Breast epithelium (tissue), 4 donors: ENCODE measurements at places on chromosomes 1 and 21.
A peak's percentile ranks its signal among the peaks of the same experiment; 100 is the strongest.

GRCh38 chr1:155081472-155082300 is 3.0 kb downstream of the EFNA3 start:
- peak overlapping the region; percentile 82 for H3K4me3 ChIP-seq
- no peak for DNase-seq
- peaks cover 45% of the 10 kb centered on the region for H3K4me1 ChIP-seq
- H3K27me3 ChIP-seq = peaks cover 26% of the 10 kb centered on the region
- peak overlapping the region; percentile 98 for H3K27ac ChIP-seq
- H3K36me3 ChIP-seq = no peaks in the 10 kb centered on the region

DNA sequence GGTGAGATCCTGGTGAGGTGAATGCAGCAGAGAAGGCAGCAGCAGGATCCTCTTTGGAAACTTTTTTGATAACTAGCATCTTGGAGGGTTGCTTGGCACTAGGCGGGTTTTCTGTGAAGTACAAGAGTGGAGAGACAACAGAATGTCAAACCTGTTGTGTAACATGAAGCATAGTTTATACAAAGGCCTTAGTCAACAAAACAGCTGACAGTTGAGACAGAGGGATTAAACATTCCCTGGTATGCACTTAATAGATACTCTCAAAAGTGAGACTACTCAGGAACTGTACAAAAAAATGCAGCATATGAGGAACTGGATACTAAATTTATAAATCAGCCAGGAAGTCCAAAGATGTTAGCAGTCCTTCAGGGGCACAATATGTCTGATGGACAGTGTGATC is 16.4 kb upstream of the CCDC17 start:
- no peak overlapping the region for H3K27ac ChIP-seq
- no peaks in the 10 kb centered on the region for H3K36me3 ChIP-seq
- H3K4me3 ChIP-seq = no peak overlapping the region
- no peak for DNase-seq
- H3K27me3 ChIP-seq = no peaks in the 10 kb centered on the region

GRCh38 chr1:150548632-150549495 is at the start of gene ADAMTSL4:
TSS of gene ADAMTSL4 (plus strand) at chr1:150549408. CDS start at chr1:150552289, 2,881 bp downstream.
- H3K27me3 ChIP-seq = no peaks in the 10 kb centered on the region
- peaks cover 12% of the 10 kb centered on the region for H3K4me1 ChIP-seq
- no peaks in the 10 kb centered on the region for H3K36me3 ChIP-seq

- peaks cover 10% of the 10 kb centered on the region for H3K4me1 ChIP-seq
- no peak overlapping the region for H3K4me3 ChIP-seq
- no peaks in the 10 kb centered on the region for H3K27me3 ChIP-seq
These were observed 10.0 kb downstream of the SCNN1D start for GRCh38 chr1:1290238-1290731.

DNA sequence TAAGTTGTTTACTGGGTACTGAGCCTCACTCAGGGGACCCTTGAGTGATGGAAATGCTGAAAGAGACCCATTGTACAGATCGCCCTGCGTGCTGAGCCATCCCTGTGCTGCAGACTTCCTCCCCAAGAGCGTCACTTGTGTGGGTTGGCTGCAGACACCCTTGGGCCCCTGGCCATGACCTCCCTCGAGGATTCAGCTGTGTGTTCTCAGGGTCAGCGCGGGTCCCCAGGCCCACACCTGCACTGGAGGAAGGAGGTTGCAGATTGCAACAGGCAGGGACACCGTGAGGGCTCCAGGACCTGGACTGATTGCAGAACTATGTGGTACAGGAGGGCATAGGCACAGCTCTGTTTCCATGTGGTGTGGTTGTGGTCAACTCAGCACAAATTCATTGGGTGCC is 4.4 kb downstream of the SNAP47 start:
- no peaks in the 10 kb centered on the region for H3K27me3 ChIP-seq
- H3K36me3 ChIP-seq = no peaks in the 10 kb centered on the region
- H3K27ac ChIP-seq = no peak overlapping the region
- no peaks in the 10 kb centered on the region for H3K4me1 ChIP-seq

GRCh38 chr1:228668553-228669241 is 66.6 kb upstream of the RHOU start:
- no peaks in the 10 kb centered on the region for H3K27me3 ChIP-seq
- DNase-seq = no peak
- no peak overlapping the region for H3K4me3 ChIP-seq
- H3K4me1 ChIP-seq = no peaks in the 10 kb centered on the region
- no peaks in the 10 kb centered on the region for H3K36me3 ChIP-seq

- no peak overlapping the region for H3K4me3 ChIP-seq
- H3K4me1 ChIP-seq = no peaks in the 10 kb centered on the region
- peak overlapping the region; percentile 58 for H3K27ac ChIP-seq
- no peaks in the 10 kb centered on the region for H3K27me3 ChIP-seq
- H3K36me3 ChIP-seq = no peaks in the 10 kb centered on the region
These were observed 12.2 kb downstream of the ADAMTS5 start for GRCh38 chr21:26954662-26955121.

- no peak overlapping the region for H3K27ac ChIP-seq
- no peaks in the 10 kb centered on the region for H3K36me3 ChIP-seq
- H3K27me3 ChIP-seq = no peaks in the 10 kb centered on the region
- H3K4me1 ChIP-seq = no peaks in the 10 kb centered on the region
- DNase-seq = no peak
- H3K4me3 ChIP-seq = no peak overlapping the region
These were observed 50.2 kb upstream of the BCL9 start for GRCh38 chr1:147491098-147491497.

- H3K27me3 ChIP-seq = no peaks in the 10 kb centered on the region
- DNase-seq = no peak
- H3K36me3 ChIP-seq = no peaks in the 10 kb centered on the region
- H3K4me1 ChIP-seq = peaks cover 3% of the 10 kb centered on the region
These were observed 138.5 kb downstream of the CLIC6 start for GRCh38 chr21:34807146-34807880.

GRCh38 chr1:101089613-101090338 is 64.2 kb upstream of the DPH5 start:
- no peak overlapping the region for H3K4me3 ChIP-seq
- DNase-seq = no peak
- H3K27me3 ChIP-seq = no peaks in the 10 kb centered on the region

DNA sequence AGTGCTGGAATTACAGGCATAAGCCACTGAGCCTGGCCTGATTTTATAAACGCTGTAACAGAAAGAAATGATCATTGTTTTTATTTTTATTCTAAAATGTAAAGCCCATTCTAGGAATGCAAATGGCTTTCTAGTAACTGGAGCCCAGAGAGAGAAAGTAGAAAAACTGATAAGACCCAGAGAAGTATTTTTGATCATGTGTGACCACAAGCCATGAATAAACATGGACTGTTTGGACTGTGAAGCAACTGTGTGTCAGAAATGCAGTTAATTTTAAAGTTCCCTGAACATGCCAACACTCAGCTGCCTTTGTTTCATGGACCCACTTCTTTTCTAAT is 39.7 kb downstream of the EIF2B3 start:
- H3K27me3 ChIP-seq = no peaks in the 10 kb centered on the region
- no peak overlapping the region for H3K4me3 ChIP-seq
- H3K4me1 ChIP-seq = no peaks in the 10 kb centered on the region
- peak overlapping the region; percentile 64 for H3K27ac ChIP-seq
- H3K36me3 ChIP-seq = no peaks in the 10 kb centered on the region

DNA sequence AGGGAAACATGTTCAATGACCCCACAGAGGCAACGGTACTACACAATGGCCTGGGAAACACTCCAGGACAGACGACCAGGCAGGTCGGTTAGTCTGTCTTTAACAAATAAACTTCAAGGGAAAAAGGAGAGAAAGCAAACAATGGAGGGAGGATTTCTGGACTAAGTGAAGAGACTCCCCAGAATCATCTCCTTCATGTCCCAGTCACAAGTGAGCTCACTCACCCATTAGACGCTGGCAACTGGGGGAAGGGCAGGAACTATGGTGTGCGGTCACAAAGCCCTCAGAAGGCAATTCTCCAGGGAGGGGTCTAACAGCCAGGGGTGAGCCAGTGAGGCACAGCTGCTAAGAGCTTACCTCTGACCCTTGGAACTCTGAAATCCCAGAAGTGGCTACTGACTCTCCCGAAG is 55.7 kb upstream of the NADK start:
- no peaks in the 10 kb centered on the region for H3K4me1 ChIP-seq
- no peaks in the 10 kb centered on the region for H3K27me3 ChIP-seq
- DNase-seq = no peak
- H3K36me3 ChIP-seq = no peaks in the 10 kb centered on the region

DNA sequence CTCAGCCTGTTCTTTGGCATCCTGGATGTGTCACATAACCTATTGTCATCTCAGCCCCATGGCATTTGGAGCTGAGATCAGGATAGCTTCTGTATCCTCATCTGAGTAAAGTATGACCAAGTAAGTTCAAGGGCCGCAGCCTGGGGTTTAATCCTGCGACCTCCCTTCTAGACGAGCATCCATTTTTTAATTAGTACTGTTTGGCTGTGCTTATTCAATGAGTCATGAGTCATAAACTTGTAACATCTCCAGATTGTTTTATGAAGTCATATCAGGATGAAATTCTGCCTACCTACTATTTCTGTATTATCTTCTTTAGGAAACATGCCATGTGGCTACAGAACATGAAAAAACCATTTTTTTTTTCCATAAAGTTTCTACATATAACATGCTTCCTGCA is 119.1 kb downstream of the ERG start:
- no peak overlapping the region for H3K4me3 ChIP-seq
- H3K4me1 ChIP-seq = no peaks in the 10 kb centered on the region
- no peak overlapping the region for H3K27ac ChIP-seq
- no peaks in the 10 kb centered on the region for H3K27me3 ChIP-seq
- DNase-seq = no peak

GRCh38 chr21:33317145-33317544 is 7.6 kb upstream of the IFNAR1 start:
- no peak for DNase-seq
- H3K4me1 ChIP-seq = no peaks in the 10 kb centered on the region
- H3K4me3 ChIP-seq = no peak overlapping the region
- H3K36me3 ChIP-seq = no peaks in the 10 kb centered on the region
- no peak overlapping the region for H3K27ac ChIP-seq
- H3K27me3 ChIP-seq = no peaks in the 10 kb centered on the region

DNA sequence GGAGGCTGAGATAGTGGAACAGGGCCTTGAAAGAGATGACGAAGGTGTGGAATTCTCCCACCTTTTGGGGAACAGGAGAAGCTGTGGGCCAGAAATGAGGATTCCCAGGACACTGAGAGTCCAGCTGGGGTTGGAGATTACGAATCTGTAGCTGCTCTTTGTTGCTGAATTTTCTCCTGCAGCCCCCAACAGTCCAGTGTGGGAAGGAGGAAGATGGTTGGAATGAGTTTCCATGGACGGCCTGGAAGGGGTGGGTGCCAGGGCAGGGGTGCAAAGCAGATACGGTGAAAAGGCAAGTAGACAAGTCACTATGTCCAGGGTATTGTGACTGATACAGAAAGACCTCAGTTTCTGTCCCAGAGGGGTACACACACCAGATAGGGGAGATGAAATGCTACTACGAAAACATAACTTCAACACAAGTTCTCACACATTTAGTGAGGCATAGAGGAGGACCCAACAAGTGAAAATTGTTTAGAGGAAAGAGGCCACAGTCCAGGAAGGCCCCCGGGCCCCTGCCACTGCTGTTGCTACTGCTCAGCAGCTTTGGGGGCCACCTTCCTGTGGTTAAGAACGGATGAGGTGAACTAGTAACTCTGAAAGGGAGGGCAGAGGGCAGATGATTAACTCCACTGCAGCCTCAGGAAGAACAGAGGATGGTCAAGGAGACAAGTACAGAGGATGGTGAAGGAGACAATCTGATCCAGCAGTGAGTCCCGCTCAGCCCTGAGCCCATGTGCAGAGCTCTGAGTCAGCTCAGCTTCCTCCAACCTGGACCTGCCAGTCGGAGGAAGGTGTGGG is 7.3 kb downstream of the CD244 start:
- DNase-seq = no peak
- H3K36me3 ChIP-seq = no peaks in the 10 kb centered on the region
- H3K27ac ChIP-seq = no peak overlapping the region
- H3K4me3 ChIP-seq = no peak overlapping the region
- no peaks in the 10 kb centered on the region for H3K4me1 ChIP-seq
- H3K27me3 ChIP-seq = no peaks in the 10 kb centered on the region

DNA sequence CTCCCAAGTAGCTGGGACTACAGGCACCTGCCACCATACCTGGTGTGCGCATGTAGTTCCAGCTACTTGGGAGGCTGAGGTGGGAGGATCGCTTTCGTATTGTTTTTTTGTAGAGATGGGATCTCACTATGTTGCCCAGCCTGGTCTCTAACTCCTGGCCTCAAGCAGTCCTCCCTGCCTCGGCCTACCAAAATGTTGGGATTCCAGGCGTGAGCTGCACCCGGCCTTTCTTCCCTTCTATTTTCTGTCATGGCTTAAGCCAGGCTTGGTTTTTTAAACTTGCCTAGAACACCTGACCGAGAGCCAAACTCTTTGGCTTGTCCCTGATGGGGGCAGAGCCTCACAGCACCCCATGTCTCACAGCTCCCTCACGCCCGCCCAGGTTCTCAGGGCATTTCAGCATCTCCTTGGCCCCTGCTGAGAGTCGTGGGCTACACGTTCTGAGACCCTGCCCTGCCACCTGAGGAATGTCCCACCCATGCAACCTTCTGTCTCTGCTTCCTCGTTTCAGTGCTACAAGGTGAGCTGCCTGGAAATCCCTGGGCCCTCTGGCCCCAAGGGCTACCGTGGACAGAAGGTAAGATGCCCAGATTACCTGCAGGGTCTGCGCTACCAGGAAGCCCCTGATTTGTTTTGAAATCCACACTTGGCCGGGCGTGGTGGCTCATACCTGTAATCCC is 15.7 kb downstream of the COL6A2 start:
- no peaks in the 10 kb centered on the region for H3K27me3 ChIP-seq
- no peak overlapping the region for H3K4me3 ChIP-seq
- H3K4me1 ChIP-seq = no peaks in the 10 kb centered on the region

DNA sequence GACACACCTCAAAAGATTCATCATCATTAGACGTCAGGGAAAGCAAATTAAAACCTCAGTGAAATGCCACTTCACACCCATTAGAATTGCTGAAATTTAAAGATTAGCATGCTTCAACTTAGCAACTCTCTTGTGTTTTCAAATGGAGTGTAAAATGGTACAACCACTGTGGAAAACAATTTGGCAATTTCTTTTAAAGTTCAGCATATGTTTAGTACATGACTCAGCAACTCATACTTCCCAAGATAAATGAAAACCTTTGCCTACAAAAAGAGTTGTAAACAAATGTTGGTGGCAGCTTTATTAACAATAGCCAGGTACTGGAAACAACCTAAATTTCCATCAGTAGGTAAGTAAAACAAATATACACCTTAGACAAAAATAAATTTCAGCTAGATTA is 42.7 kb downstream of the ST3GAL3 start:
- H3K27me3 ChIP-seq = no peaks in the 10 kb centered on the region
- no peak overlapping the region for H3K27ac ChIP-seq
- no peak for DNase-seq
- no peaks in the 10 kb centered on the region for H3K36me3 ChIP-seq
- H3K4me1 ChIP-seq = no peaks in the 10 kb centered on the region

GRCh38 chr1:221169447-221169889 is 290.2 kb downstream of the HLX start:
- no peaks in the 10 kb centered on the region for H3K4me1 ChIP-seq
- H3K27me3 ChIP-seq = no peaks in the 10 kb centered on the region
- no peaks in the 10 kb centered on the region for H3K36me3 ChIP-seq
- H3K27ac ChIP-seq = no peak overlapping the region
- no peak for DNase-seq

- DNase-seq = no peak
- no peaks in the 10 kb centered on the region for H3K4me1 ChIP-seq
- no peaks in the 10 kb centered on the region for H3K36me3 ChIP-seq
- no peak overlapping the region for H3K4me3 ChIP-seq
- no peaks in the 10 kb centered on the region for H3K27me3 ChIP-seq
These were observed 152.9 kb upstream of the EDN2 start for GRCh38 chr1:41637367-41637766.
